ENCODE measurements at places on chromosomes 2 and 18.

GRCh38 chr2:187982668-187983067 is 309.0 kb upstream of the GULP1 start:
- DNase-seq: no peak

- DNase-seq: no peak
Observed at GRCh38 chr2:223762853-223763252, 74.5 kb downstream of the AP1S3 start.

- DNase-seq: no peak
Observed at GRCh38 chr18:46320297-46320696, 216.1 kb downstream of the HAUS1 start.

GRCh38 chr2:88543541-88544057 is 83.7 kb downstream of the EIF2AK3 start:
- no peak for DNase-seq

GRCh38 chr18:5529471-5529870 is 14.3 kb downstream of the EPB41L3 start:
- DNase-seq: no peak

DNA sequence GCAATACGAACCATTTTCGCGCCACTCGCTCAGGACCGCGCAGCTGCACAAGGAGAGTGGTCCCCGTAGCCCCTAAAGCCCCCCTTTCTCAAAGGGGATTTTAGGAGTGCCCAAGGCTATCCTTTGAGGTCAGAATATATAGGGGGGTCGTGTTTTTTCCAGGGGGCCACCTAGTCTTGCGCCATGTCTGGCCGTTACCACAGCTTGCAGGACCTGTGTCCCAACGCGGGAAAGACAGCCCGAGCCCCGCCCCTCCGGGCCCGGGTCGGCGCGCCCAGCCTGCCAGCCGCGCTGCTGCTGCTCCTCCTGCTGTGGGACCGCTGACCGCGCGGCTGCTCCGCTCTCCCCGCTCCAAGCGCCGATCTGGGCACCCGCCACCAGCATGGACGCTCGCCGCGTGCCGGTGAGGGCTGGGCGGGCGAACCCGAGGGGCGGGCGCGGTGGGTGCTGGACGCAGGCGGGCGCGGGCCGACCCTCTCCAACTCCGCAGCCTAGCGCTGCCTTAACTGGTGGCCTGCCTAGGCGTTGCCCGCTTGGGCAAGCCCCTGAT is at the start of gene CDCA7:
Gene CDCA7 (plus strand): TSS at position 291 of the 550 bp plus-strand sequence. CDS start 92 bp downstream, at position 383.
- peak; percentile 59 for DNase-seq

- DNase-seq: no peak
Observed at GRCh38 chr18:24396082-24396633, 1.5 kb downstream of the OSBPL1A start.

DNA sequence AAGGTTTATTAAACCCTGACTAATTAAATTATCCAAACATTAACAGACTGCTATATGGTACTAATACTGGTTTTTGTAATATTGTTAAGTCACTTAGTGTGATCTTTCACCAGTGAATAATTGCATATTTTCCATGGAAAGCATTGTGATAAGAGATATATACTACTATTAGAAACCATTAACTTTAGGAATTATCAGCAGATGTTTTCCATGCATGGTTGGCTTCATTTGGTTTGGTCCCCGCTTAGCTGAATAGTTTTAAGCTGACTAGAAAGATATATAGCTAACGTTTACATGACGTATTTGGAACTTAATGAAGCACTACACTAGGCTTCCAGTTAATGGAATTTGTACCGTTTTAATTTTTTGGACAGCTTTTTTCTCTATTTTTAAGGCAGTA is 37.9 kb downstream of the LCLAT1 start:
- DNase-seq: no peak

- DNase-seq: no peak
Observed at GRCh38 chr18:53745224-53745967, 479.1 kb downstream of the MBD2 start.

DNA sequence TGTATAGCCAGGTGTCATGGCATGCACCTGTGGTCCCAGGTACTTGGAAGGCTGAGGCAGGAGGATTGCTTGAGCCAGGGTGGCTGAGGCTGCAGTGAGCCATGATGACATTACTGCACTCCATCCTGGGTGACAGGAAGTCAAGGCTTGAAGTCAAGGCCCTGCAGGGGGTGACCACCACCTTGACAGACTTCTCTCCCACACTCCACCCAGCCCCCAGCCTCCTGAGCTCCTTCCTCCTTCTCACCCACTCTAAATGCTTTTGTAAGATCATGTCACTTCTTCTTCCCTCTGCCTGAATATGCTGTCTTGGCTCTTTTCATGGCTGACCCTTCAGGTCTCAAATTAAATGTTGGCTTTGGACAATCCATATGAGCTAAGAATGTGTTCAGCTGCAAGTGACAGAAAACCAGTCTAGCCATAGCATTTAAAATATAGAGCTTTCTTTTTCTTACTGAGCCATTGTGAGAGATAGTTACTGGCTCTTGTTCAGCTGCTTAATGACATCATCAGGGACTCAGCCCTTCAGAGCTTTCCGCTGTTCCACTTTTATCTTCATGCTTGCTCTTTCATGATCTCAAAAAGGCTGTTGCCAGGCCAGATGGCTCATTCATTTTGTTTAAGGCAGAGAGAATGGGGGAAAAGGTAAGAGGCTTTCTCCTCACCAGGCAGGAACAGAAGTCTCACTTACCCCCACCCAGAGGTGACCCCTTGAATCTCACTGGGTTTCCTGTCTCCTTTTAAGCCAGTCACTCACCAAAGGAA is 36.7 kb upstream of the TTC39C start:
- DNase-seq: no peak

GRCh38 chr2:111944531-111945210 is 46.3 kb downstream of the MERTK start:
- DNase-seq: no peak

GRCh38 chr2:218067523-218067922 is 1.5 kb upstream of the RUFY4 start:
- no peak for DNase-seq

GRCh38 chr18:8602040-8602439 is 7.2 kb upstream of the RAB12 start:
- DNase-seq: no peak

DNA sequence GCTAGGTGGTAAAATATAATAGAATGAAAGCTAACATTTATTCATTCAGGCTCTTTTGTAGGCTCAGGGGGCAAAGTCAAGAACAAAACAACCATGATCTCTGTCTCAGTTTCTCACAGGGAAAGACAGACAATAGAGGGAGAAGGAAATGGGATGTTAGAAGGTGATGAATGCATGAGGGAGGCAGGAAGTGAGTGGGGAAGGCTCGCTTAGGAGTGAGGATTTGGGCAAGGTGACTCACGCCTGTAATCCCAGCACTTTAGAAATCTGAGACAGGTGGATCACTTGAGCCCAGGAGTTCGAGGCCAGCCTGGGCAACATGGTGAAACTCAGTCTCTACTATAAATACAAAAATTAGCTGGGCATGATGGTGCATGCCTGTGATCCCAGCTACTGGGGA is 88.4 kb downstream of the CTIF start:
- DNase-seq: no peak

- DNase-seq: no peak
Observed at GRCh38 chr2:128287780-128288735, 30.6 kb downstream of the HS6ST1 start.

DNA sequence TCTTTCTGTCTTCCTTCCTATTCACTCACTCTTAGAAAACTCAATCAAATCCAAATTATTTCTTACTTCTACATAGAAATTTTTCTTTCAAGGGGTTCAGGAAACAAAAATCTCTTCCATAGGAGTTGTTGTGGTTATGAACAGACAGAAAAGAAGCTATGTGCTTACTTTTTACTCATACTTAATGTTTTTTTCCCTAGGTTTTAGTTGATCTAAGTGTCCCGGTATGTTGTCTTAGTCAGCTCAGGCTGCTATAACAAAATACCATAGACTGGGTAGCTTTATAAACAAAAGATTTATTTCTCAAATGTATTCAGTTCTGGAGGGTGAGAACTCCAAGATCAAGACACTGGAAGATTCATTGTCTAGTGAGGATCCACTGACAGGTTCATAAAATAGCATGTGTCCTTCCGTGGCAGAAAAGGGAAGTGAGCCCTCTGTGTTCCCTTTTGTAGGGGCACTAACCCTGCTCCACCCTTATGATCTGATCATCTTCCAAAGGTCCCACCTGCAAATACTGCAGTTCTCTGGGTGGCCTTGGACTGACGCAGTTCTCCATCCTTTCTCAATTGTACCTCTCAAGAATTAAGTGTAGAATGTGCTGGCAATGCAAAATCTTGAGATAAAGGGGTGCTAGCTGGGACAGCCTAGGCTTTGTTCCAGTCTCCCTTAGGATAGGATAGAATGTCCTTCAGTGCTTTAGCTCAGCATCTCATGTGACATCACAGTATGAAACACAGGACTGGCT is 14.4 kb upstream of the VRK2 start:
- no peak for DNase-seq

All from T1000 (cell line).